ENCODE measurements at places on chromosomes 2 and 18.

DNA sequence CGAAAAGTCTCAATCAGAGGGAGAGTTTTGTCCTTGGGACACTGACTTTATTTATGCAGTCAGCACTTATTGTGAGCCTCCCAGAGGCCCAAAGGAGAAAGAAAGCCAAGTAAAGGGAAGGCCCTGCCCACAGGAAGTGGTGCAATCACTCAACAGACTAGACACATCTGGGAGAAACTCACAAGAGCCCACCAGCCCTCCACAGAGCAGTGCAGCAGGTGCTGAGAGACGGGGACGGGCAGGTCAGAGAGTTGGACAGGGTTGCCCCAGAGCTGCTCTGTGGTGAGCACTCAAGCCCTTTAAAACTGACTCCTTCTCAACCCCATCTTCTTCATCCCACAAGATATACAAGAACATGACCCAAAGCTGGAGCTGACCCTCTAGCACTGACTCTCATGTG is 96.0 kb downstream of the TFCP2L1 start:
- no peak for DNase-seq

DNA sequence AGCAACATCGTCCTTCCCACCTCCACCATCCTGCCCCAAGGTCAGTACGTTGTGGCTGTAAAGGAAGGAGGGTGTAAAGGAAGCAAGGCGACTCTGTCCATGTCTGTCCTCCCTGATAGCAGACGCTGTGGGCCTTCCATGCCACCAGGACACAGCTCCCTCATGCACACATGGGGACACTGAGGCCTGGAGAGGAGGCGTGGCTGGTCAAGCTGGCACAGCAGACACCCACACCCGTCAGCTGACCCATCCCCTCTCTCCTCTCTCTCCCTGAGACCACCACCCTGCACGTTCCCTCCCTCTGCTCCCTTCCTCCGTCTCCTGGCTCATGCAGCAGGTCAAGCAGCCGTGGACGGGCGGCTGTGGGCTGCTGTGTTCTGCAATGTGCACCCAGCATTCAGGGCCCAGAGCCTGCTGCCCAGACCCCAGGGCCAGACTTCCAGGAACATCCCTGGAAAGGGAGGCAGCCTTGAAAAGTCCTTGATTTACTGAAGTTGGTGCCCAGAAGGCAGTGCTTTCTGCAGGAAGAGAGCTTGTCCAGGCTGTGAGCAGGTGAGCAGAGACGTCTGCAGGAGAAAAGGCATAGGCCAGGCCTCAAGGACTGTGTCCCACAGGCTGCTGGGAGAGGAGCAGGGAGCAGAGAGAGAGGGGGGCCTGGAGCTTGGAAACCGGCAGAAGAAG is 133.6 kb downstream of the DDX1 start:
- no peak for DNase-seq

DNA sequence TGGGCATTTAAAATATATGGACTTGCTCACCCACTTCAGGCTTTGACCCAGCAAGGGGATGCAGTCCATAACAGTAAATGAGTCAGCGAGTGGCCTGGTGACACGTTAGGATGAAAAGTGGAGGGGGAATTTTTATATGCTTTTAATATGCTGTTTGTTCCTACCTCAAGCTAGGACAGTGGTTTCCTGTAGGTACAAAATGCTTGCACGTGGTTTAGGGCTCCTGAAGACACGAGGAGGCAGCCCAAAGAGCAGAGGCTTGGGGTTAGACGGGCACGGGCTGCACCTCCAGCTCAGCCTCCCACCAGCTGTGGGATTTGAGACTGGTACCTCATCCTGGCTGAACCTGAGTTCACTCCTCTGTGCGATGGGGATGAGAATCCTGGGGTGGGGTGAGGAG is 306.2 kb upstream of the CXCR4 start:
- no peak for DNase-seq

- no peak for DNase-seq
These were observed 115.4 kb downstream of the GORASP2 start for GRCh38 chr2:171044416-171044815.
